ENCODE measurements at places on chromosomes 5 and 9. TPM values are rescaled to one million over a fixed set of nuclear protein-coding genes. Genes with fewer than 3 reads are reported as not detected.

The MAMDC4 gene
- total RNA-seq = 0.80 TPM

The FST gene
- 0.74 TPM for total RNA-seq

The IL33 gene
- not detected for total RNA-seq

The ARSB gene
- total RNA-seq = 26.5 TPM

The LECT2 gene
- not detected for total RNA-seq

The INSL6 gene
- total RNA-seq = not detected

The RPS14 gene
- total RNA-seq = 2,807 TPM

The GKAP1 gene
- total RNA-seq = 1.2 TPM

The SPEF2 gene
- total RNA-seq = 8.2 TPM

DNA sequence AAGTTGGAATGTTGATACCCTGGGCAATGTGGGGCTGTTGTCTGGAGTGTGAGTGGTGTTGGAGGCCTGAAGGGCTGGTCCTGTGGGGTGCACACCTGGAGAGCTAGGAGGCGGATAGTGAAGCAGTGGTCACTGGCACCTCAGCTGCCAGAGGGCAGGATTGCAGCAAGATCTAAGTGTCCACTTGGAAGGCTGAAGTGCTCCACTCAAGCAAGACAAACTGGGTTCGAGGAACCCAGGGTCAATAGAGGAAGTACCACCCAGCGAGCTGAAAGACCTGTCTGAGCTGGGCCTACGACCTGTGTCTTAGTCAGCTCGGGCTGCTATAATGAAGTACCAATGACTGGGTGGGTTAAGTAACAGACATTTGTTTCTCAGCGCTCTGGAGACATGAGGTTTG, 39.7 kb upstream of the TJP2 start:
- DNase-seq = no peak

- DNase-seq = no peak
Observed at GRCh38 chr5:17058438-17058837, 122.3 kb upstream of the MYO10 start.

DNA sequence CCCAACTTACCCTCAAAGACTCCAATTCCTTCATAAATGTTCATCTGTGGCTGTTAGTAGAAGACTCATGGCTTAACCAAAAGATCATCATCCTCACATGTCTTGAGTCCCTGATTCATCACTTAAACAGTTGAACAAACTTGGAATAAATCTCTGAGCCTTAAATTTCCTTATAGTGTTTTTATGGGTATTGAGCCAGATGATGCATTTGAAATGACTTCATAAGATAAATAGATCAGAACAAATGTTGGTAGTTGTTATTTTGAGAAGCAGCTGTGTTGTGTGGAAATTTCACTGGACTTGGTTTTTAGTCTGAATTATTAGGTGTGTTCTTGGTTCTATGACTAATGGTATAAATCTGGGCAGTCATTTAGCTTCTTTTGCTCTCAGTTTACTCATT, 236.2 kb downstream of the NNT start:
- no peak for DNase-seq

- DNase-seq = peak; percentile 85
Observed at GRCh38 chr5:97231025-97231636, 48.1 kb upstream of the RIOK2 start.

DNA sequence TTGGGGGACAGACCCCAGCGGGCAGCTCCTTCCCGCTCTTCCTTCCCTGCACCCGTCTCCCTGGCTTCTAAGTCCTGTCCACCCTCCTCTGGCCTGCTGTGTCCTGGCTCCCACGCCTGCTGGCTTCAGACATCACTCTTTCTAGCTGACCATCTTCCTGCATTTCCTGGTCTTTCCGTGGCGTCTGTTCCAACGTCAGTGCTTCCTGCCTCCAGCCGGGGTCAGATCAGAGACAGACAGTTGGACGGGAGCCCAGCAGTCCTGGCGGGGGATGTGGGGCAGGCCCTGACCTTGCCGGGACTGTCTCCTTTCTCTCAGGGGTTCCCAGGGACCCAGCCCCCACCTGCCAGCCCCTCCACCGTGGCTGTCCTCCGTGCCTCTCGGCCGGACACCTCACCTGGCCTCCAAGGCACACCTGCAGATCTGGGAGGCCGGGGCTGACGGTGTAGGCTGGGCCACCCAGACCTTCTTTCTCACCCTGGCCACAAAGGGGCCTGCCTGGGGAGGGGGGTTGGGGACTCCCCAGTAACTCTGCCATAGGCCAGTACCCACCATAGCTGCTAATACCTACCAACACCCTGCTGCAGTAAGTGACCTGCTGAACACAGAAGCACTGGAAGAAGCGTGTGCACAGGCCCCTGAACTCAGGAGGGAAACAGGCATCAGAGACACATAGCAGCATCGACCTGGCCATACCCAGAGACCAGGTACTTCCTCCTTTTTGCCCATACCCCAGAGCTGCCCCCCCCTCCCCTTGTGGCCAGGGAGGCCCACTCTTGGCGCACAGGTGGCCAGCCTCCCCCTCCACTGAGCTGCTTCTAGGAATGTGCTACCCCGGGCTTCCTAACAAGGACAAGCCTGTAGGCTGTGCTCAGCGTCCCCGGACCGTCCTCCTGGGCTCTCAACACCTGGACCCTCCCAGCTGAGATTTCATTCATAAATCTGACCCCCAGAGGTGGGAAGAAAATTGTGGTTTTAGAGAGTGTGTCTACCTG, 5.1 kb downstream of the NRARP start:
- no peak for DNase-seq

GRCh38 chr5:103907001-103907400, 344.4 kb upstream of the NUDT12 start:
- DNase-seq = no peak

DNA sequence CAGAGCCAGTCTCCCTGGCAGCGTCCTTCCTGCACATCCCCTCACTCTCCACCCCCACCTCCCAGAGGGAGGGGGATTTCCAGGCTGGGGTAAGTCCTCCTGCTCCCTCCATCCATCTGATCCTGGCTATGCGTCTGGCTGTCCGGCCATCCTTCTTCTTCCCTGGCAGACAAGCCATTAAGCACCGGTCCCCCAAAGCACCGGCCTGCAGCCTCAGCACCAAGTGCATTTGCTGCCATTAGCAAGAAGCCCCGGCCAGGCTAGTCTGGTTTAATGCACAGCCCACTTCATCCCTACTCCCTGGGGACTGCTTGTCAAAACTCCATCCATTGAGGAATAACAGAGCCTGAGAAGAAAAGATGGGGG, 208.7 kb upstream of the IER5L start:
- no peak for DNase-seq

DNA sequence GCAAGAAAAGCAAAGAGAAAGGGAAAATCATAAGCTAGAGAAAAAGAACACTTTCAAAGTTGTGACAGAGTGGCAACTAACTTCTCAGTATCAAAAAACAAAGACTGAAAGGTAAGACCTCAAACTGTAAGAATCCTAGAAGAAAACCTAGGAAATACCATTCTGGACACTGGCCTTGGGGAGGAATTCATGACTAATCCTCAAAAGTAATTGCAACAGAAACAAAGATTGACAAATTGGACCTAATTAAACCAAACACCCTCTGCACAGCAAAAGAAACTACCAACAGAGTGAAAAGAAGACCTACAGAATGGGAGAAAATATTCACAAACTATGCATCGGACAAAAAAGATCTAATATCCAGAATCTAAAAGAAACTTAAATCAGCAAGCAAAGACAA, 79.1 kb downstream of the FEM1C start:
- no peak for DNase-seq

DNA sequence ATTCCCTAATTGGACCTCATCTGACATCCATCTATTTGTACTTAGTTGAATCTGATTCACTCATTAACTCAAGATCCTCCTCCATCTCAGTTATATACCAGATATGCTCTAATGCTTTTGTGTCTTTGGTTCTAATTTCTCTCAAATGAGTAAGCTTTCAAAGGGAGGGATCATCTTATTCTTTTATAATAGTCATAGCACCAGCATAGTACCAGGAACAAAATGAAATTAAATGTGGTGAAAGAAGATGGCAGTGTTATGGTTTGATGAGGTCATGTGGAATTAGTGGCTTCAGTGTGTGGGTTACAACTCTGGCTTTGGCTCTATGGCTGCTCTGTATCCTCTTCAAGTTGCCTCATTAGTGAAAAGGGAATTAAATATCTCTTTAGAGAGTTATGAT, 32.5 kb upstream of the ZNF366 start:
- no peak for DNase-seq

- peak; percentile 9 for DNase-seq
Observed at GRCh38 chr5:110086658-110087388, 397.1 kb downstream of the MAN2A1 start.

DNA sequence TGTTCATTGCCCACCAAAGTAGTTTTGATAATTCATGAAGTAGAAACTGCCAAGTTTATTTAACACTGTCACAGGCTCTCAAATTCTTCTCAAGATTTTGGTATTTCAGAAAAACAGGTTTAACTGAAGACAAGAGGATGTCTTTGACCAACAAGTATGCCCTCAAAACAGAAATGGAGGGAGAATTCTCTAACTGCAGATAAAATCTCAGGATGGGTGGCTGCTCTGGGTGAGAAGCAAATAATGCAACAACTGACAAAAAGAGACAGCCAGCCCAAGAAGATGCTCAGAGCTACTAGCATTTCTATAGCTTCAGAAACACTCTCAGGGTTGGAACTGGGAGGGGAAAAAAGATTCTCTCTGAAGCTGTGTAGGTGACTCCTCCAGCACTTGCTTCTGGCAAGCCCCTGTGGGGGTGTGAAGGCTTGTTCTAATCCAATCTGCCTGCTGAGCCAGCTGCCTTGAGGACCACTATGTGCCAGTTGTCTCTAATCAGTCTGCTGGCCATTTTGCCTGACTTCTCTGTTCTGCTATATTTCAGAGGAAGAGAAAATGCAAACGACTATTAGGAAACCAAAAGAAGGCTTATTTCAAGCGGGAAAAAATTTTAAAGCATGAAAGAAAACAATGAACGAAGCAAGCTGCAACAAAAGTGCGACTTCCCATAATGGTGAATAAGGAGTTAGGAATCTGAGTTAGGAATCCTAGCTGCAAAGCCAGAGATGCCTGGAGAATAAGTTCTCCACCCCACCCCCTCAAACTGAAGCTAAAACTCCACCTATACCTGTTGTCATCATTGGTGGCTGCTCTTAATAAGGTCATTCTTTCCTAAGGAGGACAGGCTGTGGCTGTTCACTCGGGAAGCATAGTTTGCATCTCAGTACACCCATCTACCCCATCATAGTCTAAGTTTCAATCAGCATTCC, 147.5 kb downstream of the GNAQ start:
- no peak for DNase-seq

DNA sequence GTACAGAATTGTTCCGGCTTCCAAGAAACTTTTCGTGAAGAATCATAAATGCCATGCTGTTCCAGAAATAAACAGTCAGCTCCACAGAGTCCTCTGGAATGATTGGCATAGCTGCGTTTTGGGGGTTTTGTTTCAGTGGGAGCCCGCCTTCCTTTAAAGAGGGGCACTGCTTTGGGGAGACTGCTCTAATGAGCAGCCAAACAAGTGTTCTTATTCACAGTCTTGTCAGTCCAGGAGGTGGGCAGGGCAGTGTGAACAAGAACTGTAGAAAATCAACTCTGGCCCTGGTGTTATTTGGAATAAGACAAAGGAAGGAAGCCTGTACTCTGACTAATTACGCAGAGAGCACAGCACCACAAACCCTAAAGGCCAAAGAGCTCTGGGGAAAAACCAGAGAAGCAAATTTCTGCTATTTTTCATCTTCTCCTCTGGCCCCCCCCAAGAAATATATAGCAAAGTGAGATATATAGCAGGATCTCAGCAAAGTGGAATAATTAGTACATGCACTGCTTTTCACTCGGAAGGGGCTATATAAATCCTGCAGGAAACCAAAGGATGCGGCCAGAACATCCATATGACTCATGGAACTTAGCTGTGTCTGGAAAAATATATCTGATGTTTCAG, 92.9 kb downstream of the GLDC start:
- no peak for DNase-seq

- DNase-seq = no peak
Observed at GRCh38 chr5:97874491-97874890, 691.4 kb upstream of the RIOK2 start.

DNA sequence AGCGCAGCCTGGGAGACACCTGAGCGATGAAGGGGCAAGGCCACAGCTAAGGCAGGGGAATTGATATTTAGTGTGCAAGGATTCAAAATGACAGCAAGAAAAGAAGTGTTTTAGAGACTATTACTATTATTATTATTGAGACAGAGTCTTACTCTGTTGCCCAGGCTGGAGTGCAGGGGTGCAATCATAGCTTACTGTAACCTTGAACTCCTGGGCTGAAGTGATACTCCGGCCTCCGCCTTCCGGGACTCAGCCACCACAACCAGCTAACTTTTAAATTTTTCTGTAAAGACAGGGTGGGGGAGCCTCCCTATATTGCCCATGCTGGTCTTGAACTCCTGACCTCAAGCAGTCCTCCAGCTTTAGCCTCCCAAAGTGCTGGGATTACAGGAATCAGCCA, 3.3 kb upstream of the GRHPR start:
- no peak for DNase-seq

- no peak for DNase-seq
Observed at GRCh38 chr9:128033609-128034008, 33.5 kb downstream of the NAIF1 start.

GRCh38 chr9:36542355-36542754, 30.3 kb upstream of the MELK start:
- DNase-seq = no peak

DNA sequence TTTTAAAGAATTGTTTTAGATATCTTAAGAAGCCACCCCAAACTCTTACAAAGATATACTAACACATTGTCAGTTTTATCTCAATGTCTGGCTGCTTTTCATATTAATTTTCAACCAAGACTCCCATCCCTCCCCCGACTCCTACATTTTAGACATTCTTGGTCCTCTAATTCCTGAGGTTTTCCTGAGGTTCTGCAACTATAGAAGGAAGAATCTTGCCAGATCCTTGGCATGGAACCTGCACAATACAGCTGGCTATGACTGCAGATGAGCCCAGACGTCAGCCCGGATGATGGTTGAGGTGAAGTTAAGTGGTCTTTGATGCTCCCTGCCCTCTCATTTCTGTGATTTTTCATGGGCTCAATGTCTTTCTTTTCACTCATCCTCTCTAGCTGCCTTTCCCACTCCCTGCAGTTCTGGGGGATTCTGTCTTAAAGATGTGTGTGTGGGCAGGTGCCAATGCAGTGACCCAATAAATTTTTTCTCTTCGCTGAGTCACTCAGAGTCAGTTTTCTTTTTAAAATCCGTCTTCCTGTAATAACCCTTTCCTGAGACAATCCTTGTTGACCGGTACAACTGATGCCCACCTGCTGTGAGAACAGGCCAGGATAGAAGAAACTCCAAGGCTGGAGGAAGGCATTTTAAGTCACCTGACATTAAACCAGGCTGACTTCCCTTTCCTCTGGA, 237.8 kb upstream of the GAS1 start:
- no peak for DNase-seq
